ENCODE measurements at places on chromosomes 7 and 10. TPM values are rescaled to one million over a fixed set of nuclear protein-coding genes. Genes with fewer than 3 reads are reported as not detected.

- DNase-seq: no peak
Observed at GRCh38 chr10:45052700-45053099, 52.0 kb downstream of the ZNF22 start.

GRCh38 chr10:72886621-72887020 lies 6.9 kb upstream of the OIT3 start:
- no peak for DNase-seq

DNA sequence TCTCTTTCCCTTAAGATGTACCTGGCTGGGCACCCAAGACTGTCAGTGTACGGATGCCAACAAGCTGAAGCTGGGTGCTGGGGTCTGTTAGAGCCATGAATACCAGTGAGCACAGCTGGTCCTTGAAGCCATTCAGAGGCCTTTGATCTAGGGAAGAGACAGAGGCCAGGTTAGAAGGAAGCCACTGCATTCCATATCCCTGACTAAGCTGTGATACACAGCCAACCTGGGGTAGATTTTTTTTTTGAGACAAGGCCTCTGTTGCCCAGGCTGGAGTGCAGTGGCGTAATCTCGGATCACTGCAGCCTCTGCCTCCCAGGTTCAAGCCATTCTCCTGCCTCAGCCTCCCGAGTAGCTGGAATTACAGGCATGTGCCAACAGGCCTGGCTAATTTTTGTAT lies 20.8 kb downstream of the ZDHHC16 start:
- DNase-seq: no peak

The ZWINT gene
- 4.0 TPM for total RNA-seq

GRCh38 chr10:132415255-132415654 lies 18.3 kb downstream of the PWWP2B start:
- DNase-seq: no peak

The SSBP1 gene
- total RNA-seq: 76.8 TPM

DNA sequence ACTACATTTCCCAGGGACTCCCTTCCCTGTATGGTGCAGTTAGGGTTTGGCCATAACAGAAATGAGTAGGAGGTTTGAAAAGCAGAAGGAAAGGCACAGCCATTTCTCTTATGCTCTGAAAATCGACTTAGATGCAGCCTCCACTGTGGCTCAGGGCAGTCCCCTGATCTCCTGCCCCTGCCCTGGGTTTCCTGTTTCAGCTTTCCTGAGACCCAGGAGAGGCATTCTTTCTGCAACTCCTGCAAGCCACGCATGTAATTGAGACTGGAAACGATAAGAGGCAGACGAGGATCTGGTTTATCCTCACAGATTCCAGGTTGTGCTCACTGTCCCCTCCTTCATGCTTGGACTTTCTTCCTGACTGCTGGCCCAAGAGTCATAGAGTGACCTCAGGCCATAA lies 461.2 kb upstream of the VSTM2A start:
- DNase-seq: no peak

- DNase-seq: no peak
Observed at GRCh38 chr10:102869258-102870198, at the start of gene AS3MT. Gene AS3MT, plus strand, starts transcription at chr10:102869470. Its CDS starts 123 bp downstream, at chr10:102869593.

DNA sequence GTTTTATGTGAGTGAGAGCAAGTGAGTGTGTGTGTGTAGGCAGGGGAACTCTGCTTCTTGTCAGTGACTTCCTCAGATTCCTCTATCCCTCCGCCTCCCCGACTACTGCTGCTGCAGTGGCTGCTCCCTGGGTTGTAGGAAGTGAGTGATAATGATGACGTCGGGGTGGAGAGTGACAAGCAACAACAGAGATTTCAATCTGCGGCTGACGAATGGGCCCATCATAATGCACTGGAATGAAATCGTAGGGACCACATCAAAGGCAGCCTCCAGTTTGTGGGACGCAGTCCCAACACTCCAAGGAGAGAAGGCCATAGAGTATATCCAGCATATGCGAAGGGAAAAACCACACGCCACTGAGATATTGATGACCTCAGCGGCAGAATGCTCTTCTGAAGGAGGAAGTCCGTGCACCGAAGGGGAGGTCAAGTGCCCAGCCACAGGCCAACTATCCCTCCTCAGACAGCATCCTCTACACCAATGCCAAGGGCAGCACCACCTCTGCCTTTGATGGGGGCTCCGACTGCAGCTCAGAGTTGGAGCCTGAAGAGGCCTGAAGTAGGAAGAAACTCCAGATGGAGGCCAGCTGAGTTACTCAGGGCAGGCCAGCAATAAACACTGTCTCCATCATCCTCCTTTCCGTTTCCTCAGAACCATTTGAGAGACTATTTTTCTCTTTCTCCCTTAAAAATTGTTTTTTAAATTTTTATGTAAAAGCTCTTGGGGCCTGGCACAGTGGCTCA lies 11.3 kb upstream of the STMP1 start:
- DNase-seq: no peak

The RADIL gene
- 1.1 TPM for total RNA-seq

GRCh38 chr10:71799608-71800453 lies 26.5 kb upstream of the VSIR start:
- no peak for DNase-seq

DNA sequence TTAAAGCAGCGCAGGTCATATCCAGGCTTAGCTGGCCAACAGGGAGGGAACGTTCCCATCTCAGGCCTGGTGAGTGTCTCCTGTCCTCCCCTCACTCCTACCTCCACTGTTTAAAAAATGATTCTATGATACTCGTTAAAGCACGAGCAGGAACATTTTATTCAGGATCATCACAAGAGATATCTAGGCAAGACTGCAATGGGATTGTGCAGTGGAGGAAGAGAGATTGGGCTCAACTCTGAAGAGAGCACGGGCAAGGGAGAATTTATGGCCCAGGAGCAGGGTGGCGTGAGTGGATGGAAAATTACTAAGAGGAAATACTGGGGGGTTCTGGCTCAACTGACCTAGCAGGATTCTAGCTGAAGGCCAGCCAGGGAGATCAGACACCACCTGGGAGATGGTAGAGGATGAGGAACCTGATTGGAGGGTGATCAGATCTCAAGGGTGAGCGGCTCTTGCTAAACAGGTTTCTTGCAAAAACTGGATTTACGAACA lies 9.0 kb upstream of the HSPB1 start:
- no peak for DNase-seq

DNA sequence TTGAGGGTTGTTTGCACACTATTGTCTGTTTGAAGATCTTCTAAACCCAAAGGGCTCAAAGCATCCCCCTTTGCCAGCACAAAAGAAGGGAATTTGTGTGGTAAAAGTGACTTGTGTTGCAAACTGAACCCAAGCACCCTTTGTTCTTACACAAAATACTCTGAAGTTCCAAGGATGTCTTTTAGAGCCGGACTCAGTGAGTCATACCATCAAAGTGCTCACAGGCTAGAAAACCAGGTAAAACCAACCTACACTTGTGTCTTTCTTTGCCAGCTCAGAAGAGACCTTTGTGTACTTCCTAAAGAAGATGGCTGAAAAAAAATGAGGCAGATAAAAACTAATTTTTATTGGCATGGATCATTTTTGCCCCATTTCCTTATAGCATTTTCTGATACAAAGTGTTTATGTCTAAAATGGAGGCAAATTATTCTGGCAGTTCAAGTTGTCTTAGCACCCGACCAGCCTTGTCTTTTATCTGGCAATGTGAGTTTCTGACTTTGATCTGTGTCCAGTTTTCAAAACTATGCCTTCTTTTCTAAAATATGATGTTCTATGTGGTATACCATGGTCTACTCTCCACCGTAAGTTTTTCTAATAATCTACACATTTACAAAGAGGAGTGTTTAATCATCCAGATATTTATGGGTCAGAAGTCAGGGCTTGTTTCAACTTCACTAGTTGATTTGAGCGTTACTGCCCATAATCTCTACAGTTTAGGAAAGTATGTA lies 128.4 kb upstream of the FZD1 start:
- no peak for DNase-seq

- no peak for DNase-seq
Observed at GRCh38 chr7:148620749-148621359, 30.3 kb downstream of the C7orf33 start.

The HOXA11 gene
- not detected for total RNA-seq

DNA sequence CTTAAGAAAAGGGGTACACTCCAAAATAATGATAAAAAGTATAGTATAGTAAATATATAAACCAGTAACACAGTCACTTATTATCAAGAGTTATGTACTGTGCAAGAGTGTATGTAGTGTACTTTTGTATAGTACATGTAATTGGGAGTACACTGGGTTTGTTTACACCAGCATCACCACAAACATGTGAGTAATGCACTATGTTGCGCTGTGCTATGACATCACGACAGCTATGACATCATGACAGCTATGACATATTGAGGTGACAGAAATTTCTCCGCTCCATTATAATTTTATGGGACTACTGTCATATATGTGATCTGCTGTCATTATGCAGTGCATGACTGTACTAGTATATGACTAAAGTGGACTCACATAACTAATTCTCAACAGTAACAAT lies 84.6 kb downstream of the KMT2C start:
- no peak for DNase-seq

The PROSER2 gene
- 5.5 TPM for total RNA-seq

Data from omental fat pad (tissue), 4 donors.